Fibroblast of lung (primary cell): ENCODE measurements at places on chromosomes 6 and 20. TPM values are rescaled to one million over a fixed set of nuclear protein-coding genes. Genes with fewer than 3 reads are reported as not detected.

The RIPPLY2 gene
- total RNA-seq = 0.51 TPM in 1 of 2 replicates, not detected in the other

DNA sequence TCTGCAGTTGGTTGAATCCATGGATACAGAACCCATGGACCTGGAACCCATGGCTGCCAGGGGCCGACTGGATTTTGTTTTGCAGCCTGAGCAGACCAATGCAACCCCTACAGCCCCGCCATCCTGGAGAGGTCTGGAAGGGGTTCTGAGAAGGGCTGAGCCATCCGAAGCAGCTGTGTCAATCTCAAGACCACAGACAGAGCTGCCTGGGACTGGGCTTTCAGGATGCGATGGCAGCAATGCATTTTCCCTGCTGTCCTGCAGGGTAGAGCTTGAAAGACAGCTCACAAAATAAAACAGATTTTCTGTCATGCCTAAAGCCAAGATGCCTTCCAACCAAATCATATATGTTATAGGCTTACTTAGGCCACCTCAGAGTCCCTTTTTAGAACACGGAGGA, 125.8 kb upstream of the NXT1 start:
- DNase-seq = no peak

The KIF25 gene
- total RNA-seq = 0.26 and 0.33 TPM in 2 replicates

DNA sequence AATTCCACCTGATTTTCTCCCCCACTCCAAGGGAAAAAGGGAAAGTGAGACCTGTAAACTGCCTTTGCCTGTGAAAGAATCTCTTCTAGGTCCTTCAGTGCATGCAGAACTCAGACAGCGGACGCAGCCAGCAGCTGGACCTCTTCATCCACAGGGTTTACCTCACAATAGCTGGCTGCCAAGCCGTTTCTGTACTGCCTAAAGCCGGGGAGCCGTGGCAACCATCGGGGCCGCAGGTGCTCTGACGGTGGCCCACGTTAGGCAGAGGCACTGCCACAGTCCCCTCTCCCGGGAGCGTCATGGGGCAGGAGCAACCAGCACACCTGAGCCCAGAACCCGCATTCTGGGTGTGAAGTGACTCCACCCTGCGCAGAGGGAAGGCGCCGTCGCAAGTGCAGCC, 206.1 kb downstream of the TTLL2 start:
- DNase-seq = no peak

The CST5 gene
- total RNA-seq = not detected in 2 replicates

- DNase-seq = no peak
These were observed 611.9 kb upstream of the MAP3K7 start for GRCh38 chr6:91198588-91199255.
